AG08395 (cell line): ENCODE measurements at places on chromosomes 7 and 10.

DNA sequence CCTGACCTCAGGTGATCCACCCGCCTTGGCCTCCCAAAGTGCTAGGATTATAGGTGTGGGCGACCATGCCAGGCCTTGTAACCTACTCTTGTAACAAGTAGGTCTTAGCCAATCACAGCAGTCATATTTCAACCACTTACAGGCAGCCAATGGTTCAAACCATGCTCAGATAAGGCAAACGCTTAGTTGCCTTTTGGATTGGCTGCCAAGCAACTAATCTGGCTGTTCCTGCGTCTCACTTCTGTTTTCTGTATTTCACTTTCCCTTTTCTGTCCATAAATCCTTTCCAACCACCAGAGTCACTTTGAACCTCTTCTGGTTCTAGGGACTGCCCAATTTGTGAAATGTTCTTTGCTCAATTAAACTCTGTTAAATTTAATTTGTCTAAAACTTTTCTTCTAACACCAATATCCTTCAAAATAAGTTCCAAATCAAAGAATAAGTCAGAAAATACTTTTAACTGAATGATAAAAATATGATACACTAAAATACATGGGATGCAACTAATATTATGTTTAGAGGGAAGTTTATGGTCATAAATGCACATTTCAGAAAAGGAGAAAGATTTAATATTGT lies 19.1 kb upstream of the PRF1 start:
- DNase-seq = no peak

- no peak for DNase-seq
These were observed 10.5 kb downstream of the ADAM22 start for GRCh38 chr7:87944547-87944946.

DNA sequence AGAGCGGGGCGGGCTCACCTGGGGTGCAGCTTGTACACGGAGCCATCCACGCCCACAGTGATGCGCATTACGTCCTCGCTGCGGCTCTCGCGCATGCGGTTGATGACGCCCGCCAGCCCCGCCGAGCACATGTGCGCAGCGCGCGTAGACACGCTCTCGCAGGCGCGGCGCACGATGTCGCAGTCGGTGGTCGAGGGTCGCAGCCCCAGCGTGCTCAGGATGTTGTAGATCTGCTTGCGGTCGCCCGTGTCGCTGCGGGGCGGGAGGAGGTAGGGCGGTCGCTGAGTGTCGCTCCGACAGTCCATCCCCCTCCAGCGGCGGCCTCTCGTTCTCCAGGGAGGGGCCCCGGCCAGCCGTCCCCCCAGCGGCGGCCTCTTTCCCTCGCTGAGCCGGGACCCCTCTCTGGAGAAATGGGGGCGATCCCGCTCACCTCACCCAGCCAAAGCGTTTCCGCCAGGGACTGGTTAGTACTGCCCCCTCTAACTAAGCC lies 4.4 kb upstream of the MYL7 start:
- DNase-seq = no peak

DNA sequence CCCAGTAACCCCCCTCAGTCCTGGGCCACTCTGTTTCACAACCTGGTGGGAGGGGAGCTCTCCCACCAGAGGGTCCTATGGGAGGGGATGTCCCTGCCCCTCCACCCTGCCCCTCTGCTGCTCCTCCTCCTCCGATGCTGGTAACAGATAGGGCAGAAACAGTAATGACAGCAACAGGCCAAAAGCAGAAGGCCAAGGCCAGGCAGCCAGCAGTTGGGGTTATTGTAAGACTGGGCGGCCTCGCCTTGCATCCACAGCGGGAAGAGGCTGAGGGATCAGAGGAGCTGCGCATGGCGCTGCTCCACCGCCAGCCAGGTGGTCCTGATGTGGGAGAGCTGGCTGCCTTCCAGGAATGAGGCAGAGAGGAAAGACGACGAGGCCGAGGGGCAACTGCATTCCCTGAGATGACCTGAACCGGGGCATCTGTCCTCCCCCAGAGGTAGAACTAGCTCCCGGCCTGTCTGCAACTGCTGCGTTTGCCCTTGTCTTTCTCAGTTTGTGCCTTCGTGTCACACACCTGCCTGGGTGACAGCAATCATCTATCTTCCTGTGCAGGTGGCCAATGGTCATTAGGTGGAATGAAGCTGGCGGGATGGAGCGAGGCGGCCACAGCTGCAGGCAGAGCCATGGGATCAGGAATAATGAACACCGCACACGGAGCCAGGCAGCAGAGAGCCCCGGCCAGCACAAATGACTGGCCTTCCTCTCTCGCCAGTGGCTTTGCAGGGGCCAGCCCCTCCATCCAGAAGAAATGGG lies 54.0 kb upstream of the CACUL1 start:
- no peak for DNase-seq

DNA sequence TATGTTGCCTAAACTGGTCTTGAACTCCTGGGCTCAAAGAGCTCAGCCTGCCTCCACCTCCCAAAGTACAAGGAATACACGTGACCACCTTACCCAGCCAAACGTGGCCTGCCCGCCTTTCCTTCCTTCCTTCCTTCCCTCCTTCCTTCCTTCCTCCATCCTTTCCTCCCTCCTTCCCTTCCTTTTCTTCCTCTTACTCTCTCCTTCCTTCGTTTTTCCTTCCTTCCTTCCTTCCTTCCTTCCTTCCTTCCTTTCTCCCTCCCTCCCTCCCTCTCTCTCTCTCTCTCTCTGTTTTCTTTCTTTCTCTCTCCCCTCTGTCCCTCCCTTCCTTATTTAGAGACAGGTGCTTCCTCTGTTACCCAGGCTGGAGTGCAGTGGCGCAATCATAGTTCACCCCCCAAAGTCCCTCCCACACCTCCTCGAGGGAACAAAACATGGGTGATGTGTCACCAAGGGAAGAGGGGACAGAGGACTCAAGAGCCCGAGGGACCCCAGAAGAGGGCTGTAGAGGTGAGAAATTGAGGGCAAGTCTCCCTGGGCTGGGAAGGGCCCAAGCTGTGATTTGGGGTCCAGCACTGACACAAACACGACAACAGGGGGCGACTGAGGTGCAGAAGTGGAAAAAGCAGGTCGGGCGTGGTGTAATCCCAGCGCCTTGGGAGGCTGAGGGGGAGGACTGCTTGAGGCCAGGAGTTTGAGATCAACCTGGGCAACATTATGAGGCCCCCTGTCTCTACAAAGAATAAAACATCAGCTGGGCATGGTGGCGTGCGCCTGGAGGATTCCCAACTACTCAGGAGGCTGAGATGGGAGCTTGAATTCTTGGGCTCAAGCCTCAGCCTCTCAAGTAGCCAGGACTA lies 28.1 kb downstream of the EPHB4 start:
- peak; percentile 52 for DNase-seq

DNA sequence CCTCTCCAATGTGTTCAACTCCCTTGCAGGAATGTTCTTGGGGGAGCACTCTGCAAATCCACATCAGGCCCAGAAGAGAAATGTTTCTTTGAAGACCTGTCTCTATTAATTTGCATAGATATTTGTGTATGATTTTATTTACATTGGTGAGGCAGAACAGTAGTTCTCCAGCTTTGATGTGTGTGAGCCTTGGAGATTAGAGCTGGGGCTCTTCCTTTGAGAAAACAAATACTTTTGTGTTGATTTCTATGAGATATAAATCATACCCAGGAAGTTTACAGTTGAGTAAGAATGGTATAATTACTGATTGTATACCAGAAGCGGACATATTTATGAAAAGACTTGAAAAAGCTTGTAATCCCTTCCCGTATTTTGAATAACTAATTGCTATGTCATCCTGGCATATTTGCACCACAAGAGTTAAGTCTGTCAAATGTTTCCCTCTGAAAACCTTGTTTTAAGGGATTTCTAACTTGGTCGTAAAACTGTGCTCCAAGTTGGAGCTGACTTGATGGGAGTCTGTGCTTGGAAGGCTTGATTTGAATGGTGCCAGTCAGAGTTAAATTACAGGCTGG lies 468.5 kb downstream of the LRMDA start:
- DNase-seq = no peak

GRCh38 chr7:40356871-40357709 lies 222.3 kb downstream of the SUGCT start:
- peak; percentile 7 for DNase-seq
